Suppressor macrophage treated with lipopolysaccharide for 4 hours (primary cell): ENCODE measurements at places on chromosomes 4 and X.

GRCh38 chr4:42654631-42655268 is 2.2 kb downstream of the ATP8A1 start:
- peak; percentile 54 for DNase-seq

DNA sequence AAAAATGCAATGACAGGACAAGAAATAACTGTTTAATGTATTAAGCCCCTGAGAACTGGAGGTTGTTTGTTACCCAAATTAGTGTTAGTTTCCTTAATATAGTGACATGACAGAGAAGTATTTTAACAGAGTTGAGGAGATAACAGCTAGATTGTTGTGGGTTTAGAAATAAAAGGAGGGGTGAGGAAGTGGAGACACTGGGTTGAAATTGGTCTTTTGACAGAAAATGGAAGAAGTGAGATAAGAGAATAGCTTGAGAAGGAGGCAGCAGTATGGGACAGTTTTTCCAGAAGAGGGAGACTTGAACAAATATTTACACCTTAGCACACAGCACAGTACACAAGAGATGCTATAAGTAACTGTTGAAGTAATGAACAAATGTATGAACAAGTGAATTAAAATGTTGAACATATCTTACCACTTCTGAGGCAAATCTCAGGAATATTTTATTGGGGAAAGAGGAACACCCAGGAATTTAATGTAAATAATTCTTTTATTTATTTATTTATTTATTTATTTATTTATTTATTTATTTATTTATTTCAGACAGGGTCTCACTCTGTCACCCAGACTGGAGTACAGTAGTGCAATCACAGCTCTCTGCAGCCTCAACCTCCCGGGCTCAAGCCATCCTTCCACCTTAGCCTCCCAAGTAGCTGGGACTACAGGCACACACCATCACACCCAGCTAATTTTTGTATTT is 58.0 kb upstream of the EGFL6 start:
- no peak for DNase-seq

GRCh38 chr4:127006446-127006877 is 626.3 kb upstream of the INTU start:
- no peak for DNase-seq

GRCh38 chrX:73863268-73863667 is 300.3 kb downstream of the CHIC1 start:
- no peak for DNase-seq

DNA sequence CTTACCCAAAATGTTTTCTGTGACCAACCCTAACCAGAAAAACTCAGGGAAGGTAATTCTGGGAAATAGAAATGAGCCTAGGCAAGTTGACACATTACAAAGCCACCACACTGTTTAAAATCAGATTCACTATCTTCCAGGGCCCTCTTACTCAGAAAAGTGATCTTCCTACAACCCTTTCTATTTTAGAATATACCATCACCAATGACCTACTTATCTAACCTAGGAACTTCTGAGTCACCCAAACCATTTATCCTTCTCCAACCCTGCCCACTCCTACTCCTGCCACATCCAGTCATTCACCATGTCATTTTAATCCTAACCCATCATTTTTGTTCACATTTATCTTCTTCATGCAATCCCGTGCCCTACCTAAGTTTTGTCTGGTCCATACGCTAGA is 89.9 kb downstream of the FTHL17 start:
- DNase-seq, result peak; percentile 28
